ENCODE measurements at places on chromosomes 2 and 18. TPM values are rescaled to one million over a fixed set of nuclear protein-coding genes. Genes with fewer than 3 reads are reported as not detected.

GRCh38 chr2:47257946-47258348, 102.8 kb upstream of the STPG4 start:
- DNase-seq = no peak

DNA sequence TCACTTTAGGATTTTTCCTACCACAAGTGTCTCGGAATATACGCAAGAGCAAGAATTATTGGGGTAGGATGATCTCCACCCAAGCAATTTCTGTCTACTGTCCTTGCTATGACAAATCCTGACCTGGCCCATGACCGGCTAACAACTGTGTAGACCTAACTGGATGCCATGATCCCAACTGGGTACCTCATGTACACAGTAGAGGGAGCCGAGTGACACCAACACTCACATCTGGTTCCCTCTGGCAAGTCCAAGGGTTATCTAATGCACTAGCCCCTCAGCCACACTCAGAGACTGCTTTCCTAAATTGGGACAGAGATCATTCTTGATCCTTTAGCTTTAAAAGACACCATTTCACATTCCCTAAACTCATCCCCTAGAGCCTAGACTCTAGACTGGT, 60.7 kb upstream of the ZNF532 start:
- DNase-seq = no peak

GRCh38 chr2:119170504-119170903, 12.0 kb upstream of the C1QL2 start:
- DNase-seq = no peak

- no peak for DNase-seq
Observed at GRCh38 chr2:231955758-231956472, 5.6 kb upstream of the DIS3L2 start.

DNA sequence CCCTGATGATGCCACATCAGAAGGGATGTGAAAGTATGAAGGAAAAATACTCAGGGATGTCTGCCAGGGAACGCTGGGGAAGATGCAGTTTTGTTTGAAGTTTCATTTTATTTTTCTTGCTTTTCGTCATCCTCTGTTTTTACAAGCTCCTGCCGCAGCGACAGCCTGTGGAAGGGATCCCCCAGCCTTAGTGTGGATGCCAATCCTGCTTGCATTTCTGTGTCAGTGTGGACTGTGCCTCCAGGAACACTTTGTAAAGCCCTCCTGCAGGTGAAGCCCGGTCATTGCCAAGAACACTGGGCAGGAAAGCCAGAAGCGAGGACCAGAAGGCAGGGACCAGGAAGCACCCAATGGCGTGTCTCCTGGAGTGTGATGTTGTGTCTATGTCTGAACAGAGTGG, 234.3 kb downstream of the SEPTIN10 start:
- no peak for DNase-seq

GRCh38 chr18:24002479-24002878, 12.1 kb upstream of the TTC39C start:
- DNase-seq = no peak

- no peak for DNase-seq
Observed at GRCh38 chr2:1826226-1826905, 82.1 kb upstream of the PXDN start.

GRCh38 chr2:207148020-207148419, 17.7 kb downstream of the KLF7 start:
- peak; percentile 34 for DNase-seq

The PLA2R1 gene
- total RNA-seq = 1.4 TPM

The BOLL gene
- not detected for total RNA-seq

DNA sequence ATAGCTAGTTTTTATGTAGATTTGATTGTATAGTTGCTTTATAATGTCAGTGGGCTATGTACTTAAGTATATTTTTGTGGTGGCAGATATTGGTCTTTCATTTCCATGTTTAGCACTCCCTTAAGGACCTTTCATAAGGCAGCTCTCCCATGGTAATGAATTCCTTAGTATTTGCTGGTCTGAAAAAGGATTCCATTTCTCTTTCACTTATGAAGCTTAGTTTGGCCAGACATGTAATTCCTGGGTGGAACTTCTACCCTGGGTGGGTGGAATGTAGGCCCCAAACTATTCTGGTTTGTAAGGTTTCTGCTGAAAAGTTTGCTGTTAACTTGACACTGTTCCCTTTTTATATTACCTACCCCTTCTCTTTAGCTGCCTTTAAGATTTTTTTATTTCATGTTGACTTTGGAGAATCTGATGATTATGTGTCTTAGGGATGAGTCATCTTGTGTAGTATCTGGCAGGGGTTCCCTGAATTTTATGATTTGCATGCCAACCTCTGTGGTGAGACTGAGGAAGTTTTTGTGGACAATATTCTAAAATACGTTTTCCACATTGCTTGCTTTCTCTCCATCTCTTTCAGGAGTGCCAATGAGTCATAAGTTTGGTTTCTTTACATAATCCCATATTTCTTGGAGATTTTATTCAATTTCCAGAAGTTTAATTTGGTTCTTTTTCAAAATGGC, 65.4 kb upstream of the VRK2 start:
- DNase-seq = peak; percentile 40

- peak; percentile 7 for DNase-seq
Observed at GRCh38 chr2:181239201-181239799, 217.9 kb upstream of the ITGA4 start.

The ITGB6 gene
- 3.1 TPM for total RNA-seq

DNA sequence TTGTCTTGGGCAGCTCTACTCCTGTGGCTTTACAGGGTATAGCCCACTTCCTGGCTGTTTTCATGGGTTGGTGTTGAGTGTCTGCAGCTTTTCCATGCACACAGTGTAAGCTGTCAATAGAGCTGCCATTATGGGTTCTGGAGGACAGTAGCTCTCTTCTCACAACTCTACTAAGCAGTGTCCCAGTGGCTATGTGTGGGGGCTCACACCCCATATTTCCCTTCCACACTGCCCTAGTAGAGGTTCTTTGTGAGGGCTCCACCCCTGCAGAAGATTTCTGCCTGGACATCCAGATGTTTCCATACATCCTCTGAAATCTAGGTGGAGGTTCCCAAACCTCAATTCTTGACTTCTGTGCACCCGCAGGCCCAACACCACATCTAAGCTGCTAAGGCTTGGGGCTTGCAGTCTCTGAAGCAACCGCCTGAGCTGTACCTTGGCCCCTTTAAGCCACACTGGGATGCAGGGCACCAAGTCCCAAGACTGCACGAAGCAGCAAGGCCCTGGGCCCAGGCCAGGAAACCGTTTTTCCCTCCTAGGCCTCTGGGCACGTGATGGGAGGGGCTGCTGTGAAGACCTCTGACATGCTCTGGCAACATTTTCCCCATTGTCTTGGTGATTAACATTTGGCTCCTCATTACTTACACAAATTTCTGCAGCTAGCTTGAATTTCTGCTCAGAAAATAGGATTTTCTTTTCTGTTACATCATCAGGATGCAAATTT, 9.4 kb downstream of the ELAC1 start:
- no peak for DNase-seq

DNA sequence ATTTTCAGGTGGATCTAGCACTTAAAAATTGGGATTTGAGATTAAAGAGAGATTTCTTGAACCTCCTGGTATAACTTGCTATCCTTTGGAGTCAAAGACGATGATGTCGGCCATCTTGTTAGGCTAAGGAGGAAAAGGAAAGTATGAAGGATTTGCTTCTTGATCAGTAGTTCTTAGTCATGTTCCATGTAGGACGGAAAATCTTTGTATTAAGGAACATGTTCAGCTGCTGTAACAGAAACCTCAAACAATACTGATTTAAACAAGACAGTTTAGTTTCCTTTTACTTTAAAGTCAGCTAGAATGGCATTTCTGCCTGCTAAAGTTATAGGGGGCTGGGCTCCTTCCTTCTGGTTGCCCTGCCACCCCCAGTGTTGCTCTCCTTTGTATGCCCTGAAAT, 56.4 kb upstream of the MGAT5 start:
- DNase-seq = no peak
